Erythroblast (primary cell): ENCODE measurements at places on chromosomes 4 and X.
A peak's percentile ranks its signal among the peaks of the same experiment; 100 is the strongest.

- DNase-seq, result no peak
Observed at GRCh38 chr4:147589586-147589985, 27.6 kb upstream of the TMEM184C start.

- no peak for DNase-seq
Observed at GRCh38 chr4:109982521-109982920, 69.8 kb downstream of the EGF start.

DNA sequence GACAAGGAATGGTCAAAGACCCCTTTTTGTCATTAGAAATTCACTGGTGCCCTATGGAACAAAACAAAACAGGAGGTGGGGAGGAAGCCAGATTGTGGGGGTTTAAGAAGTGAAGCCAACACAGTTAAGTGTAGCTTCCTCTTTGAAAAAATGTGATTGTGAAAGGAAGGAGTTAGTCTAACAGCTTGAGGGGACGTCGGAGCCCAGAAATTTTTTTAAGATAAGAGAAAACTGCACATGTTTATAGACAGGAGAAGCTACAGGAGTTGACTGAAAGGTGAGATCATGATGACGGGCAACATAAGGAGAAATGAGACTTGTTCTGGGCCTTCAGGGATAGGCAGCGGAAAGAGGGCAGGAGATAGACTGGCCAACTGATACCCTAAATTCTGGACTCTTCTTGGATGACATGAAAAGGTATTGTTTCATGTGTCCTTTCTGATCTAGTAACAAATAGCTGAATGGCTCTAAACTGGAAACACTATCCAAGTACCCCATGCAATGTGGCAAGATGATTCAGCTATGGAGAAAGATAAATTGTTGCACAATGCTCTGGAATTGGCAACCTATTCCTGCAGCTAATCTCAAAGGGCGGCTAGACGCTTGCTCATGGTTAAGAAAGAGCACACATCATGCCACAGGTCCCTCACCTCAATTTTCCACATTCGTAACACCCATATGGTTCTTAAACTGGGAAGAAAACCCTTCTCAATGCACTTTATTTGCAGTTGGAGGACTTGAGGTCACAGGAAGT lies 3.7 kb upstream of the HDAC8 start:
- peak; percentile 33 for DNase-seq

DNA sequence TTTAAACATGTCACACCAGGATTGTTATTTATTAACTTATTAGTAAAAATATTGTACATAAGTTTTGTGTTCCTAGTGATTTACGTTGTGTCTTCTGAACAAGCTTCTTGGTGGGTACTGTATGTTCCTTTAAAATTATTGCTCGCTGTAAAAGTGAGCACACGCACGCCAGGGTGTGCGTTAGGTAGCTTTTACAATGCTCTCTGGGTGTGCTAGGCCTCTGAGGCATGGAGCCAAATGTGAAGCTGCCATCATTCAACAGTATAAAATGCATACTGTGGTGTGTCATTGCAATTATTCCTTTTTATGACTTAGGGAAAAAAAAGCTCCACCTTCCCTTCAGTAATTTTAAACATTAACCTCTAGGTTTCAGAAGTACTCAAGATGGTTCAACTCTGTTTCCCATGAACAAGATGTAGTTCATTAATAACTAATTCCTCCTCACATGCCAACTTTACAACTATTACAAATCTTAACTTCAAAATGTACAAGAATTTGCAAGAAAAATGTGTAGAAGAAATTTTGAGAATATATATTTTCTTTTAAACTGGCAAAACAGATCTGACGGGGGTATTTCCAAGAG lies 42.4 kb downstream of the ATOH1 start:
- DNase-seq, result no peak

DNA sequence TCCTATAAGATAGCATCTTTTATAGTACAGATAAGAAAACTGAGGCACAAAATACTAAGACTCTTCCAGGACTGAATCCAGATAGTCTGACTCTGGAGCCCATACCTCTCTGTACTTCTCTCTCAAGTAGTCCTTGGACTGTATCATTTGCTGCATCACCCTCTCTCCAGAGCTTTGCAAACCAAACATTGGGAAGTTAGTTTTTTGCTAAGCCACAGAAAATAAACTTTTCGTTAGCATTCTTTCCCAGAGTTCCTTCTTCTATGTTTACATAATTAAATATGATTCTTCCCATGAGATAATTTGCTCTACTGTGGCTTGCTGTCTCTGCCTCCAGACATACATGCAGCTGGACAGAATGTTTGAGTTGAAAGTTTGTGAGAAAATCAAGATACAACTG lies 22.0 kb downstream of the PPEF2 start:
- no peak for DNase-seq

DNA sequence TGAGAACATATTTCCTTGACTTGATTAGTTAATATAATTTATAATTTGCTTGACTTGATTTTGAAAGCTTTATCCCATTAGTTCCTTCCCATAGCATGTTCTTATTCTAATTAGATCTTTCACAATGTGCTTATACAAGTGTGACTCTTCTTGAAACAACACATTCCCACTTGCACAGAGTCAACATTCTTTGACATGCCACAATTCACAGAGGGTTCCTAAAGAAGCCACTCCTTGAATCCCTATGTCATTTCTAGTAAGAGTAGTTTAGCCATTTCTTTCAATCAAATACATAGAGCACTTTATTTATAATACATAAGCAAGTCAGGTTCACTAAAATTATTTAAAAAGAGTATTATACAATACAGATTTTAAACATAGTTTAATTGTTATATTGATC lies 228.9 kb upstream of the GRID2 start:
- DNase-seq, result no peak

GRCh38 chr4:10730019-10730418 lies 45.5 kb upstream of the CLNK start:
- DNase-seq, result no peak

DNA sequence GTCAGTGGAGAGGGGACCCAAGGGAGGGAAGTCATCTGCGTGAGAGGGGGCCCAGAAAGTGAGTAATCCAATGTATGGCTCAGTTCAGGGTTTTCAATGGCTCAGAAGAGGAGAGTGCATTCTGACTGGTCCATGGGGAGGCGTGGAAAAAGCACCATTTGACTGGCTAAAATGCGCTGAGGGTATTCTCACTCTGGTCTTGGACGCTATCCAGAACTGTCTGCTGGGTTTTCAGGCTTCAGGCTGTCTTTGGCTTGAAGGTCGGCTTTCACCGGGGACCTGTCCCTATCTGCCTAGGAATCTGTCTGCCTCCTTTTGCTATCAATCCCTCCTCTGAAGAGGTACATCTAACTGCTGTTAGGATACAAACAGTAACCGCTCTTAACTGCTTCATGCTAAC lies 26.4 kb downstream of the EPGN start:
- no peak for DNase-seq

GRCh38 chr4:184404047-184404446 lies 70.3 kb downstream of the IRF2 start:
- no peak for DNase-seq

- DNase-seq, result peak; percentile 64
Observed at GRCh38 chr4:165301833-165302232, 25.6 kb upstream of the MSMO1 start.

DNA sequence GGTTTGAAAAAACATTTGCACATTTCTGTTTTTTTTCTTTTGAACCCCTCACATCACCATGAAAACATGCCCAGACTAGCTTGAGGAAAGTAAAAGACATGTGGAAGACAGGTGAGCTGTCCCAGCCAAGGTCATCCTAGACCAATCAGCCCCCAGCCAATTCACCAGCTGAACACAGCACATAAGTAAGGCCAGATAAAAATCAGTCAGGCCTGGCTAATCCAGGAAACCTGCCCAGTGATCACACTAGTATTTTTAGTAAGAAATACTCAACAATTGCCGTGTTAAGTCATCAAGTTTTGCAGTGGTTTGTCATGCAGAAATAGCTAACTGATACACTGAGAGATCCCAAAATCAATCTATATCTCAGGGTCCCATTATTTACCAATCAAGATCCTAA lies 4.4 kb upstream of the SMR3A start:
- no peak for DNase-seq

- no peak for DNase-seq
Observed at GRCh38 chr4:79178760-79179159, 147.1 kb downstream of the NAA11 start.

GRCh38 chrX:39773923-39774773 lies 323.6 kb downstream of the BCOR start:
- no peak for DNase-seq
